ENCODE measurements at places on chromosomes 16 and 17.

DNA sequence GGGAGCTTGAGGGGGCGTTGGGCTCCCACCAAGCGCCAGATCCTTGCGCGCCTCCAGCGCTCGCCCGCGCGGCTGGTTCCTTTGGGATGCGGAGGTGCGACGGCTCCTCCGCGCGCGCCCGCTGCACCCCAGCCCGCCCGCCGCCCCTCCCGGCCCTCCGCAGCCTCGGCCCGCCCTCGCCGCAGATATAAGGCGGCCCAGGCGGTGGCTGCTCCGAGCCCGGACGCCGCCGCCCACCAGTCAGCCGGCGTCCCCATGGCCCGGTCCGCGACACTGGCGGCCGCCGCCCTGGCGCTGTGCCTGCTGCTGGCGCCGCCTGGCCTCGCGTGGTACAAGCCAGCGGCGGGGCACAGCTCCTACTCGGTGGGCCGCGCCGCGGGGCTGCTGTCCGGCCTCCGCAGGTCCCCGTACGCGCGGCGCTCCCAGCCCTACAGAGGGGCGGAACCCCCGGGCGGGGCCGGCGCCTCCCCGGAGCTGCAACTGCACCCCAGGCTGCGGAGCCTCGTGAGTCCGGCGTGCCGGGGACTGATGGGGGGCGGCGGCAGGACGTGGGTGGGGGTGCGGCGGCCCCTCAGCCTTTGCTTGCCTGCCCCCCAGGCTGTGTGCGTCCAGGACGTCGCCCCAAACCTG, at the start of gene NPB:
NPB (plus strand) TSS at position 216 of the 630 bp plus-strand sequence; CDS start at position 256, 40 bp downstream.
- no peak for DNase-seq

- DNase-seq: no peak
These were observed 62.1 kb downstream of the MRC2 start for GRCh38 chr17:62689441-62690167.

- DNase-seq: no peak
These were observed 6.5 kb downstream of the ALOX15 start for GRCh38 chr17:4634976-4635375.

DNA sequence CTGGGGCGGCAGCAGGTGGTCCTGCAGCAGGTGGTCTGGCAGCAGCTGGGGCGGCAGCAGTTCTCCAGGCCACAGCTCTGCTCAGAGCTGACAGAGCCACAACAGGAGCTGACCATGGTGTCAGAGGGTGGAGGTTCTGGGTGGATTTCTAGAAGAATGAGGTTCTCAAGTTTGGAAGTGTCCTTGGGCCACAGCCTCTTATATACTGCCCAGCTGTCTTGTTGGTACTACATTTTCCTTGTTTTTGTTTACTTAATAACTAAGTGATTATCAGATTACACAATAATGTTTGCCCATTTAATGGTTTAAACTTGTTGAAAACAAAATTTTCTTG, at the start of gene KRTAP4-5:
KRTAP4-5 (minus strand) TSS at position 174 of the 334 bp plus-strand sequence; CDS start at position 116, 58 bp downstream.
- DNase-seq: no peak

GRCh38 chr16:17277981-17278381, 192.8 kb downstream of the XYLT1 start:
- no peak for DNase-seq

DNA sequence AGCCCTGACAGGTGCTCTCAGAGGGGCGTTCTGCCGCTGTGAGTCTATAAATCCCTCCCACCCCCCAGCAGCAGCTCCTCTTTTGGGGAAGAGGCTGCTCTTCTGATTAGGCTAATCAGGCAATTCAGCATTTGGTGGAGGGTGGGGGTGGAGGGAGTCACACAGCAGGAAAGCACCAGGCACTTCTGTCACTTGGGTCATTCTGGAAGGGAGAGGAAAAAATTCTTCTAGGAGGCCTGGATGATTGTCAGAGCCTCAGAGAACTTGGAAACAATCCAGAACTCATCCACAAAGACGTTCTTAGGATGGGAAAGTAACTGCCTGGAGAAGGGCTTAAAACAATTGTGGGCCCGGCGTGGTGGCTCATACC, 7.3 kb upstream of the SSTR2 start:
- no peak for DNase-seq

Data from stimulated activated CD4-positive, alpha-beta T cell treated with anti-CD3 and anti-CD28 coated beads, Interleukin-15, amount 100 ng/mL, for 48 hours (primary cell).